Tongue (tissue), 3 donors: ENCODE measurements at places on chromosomes 12 and 14.

DNA sequence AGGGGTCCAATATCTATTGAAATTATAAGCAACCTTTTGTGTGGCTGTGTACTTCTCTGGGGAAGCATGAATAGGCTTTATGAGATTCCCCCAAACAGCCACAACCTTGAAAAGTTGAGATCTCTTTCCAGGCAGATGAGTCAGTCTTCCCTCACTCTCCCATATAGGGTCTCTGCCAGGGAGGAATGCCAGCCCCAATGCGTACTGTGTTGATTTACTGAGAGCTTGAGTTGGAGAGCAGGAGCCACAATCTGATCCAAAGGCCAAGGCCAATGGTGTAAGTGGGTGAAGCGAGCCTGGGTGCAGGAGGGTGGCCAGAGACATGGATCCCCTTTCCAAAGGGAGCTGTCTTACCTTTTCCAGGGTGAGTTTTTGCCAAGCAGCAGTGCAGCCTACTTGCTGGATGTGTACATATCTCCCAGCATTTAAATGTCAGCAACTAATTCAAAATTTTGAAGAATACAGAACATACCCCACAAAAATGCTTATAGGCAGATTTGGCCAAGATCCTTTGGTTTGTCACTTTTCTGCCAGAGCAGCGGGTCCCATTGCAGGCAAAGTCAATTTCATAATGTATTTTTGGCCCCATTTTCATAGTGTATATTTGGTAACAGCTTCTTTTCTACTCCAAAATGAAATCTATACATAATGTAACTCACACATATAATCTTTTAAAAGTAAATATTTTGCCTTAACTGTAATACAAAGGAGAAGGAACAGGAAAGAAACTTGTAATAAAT, 88.2 kb downstream of the TBC1D30 start:
- peak; percentile 30 for DNase-seq

DNA sequence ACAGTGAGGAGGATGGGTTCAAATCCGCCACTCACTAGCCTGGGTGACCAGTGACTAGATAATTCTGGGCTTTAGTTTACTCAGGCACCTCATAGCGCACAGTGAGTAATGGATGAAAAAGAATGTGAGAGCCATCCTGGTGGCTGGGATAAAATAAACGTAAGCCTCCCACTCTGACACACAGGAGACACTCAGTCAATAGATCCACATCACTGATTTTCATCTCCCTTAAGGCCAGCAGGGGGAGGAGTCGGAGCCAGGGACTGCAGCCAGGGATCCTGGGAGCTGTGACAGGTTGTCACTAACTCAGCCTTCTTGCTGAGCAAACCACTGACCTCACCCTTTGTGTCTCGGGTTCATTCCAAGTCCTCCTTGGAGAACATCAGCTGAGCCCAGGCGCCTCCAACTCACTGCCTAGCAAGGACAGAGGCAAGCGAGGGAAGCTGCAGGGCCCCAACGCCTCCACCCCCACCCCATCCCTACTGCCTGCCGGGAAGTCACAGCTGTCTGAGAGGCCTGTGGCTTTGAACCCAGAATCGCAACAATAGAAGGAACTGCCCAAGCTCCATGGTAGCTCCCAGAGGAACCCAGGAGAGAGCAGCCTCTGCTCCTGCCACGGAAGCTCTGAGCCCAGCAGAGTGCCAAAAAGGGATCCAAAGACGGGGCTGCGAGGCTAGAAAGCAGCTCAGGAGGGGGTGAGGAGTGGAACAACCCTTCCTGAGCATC, 30.7 kb downstream of the PXN start:
- peak; percentile 93 for DNase-seq

- DNase-seq: peak; percentile 87
These were observed 150.9 kb downstream of the ANO2 start for GRCh38 chr12:5794156-5794555.

GRCh38 chr12:92408072-92408900, 262.6 kb upstream of the BTG1 start:
- no peak for DNase-seq

DNA sequence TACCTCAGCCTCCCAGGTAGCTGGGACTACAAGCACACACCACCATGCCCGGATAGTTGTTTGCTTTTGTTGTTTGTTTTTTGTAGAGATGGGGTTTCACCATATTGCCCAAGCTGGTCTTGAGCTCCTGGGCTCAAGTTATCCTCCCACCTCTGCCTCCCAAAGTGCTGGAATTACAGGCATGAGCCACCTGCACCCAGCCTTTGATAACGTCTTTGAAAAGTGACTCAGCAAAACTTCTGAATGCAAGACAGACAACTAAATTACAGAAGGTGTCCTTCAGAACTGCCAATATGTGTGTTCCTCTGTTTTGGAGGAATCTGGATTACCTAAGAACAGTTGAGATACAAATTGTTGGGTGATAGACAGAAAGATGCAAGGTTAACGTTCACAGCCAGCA, 99.8 kb downstream of the ESR2 start:
- DNase-seq: no peak

GRCh38 chr12:73815072-73815645, 722.5 kb upstream of the ATXN7L3B start:
- DNase-seq: no peak

DNA sequence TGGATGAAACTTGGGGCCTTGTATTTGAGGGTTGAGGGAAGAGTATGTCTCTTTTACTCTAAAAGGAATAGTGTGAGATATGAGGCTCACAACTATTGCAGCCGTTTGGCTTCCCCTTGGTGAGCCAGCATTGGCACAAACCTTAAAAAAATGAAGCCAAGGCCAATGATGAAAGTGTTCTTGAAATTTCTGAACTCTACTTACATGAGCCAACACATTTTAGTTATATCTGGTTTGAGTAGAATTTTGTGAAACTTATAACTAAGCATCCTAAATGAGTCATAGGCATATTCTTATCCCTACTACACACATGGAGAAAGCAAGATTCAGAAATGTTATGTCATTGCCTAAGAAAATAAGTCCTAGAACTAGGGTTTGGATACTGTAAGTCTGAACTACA, 55.3 kb upstream of the ACSS3 start:
- no peak for DNase-seq

- DNase-seq: no peak
These were observed 128.4 kb downstream of the FOXA1 start for GRCh38 chr14:37466623-37467088.

- DNase-seq: no peak
These were observed 116.0 kb downstream of the CACNA1C start for GRCh38 chr12:2168808-2169207.

DNA sequence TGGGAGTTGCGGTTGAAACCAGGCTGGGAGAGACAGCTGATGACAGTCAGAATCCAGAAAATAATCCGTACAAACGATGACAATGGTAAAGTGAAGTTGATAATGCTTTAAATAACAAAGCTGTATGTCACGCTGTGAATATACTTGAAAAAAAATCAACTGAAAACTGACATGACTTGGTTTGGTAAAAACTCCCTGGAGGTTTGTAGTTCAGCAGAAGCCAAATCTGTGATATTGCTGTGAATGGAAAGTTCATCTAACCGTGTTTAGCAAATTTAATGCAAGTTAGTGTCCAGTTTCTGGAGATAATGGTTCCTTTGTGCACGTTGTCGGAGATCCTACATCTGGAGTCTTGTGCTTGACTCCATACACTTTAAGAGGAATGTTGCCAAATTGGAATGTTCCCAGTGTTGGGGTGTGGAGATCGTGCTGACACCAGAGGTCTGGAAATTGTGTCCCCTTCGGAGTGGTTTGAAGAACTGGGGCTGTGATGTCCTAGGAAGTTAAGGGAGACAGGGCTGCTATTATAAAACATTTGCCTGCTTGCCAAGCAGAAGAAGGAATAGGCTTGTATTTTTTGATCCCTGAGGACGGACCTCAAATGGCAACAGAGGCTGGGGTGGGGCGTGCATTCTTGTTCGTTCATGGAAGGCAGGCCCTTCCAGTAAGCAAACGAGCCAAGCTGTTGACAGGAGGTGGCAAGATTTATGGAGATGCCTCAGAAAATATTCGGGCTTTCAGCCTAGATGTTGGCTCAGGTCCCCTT, 30.6 kb downstream of the PPFIBP1 start:
- peak; percentile 96 for DNase-seq

GRCh38 chr12:10595881-10596280, 17.5 kb downstream of the MAGOHB start:
- no peak for DNase-seq

DNA sequence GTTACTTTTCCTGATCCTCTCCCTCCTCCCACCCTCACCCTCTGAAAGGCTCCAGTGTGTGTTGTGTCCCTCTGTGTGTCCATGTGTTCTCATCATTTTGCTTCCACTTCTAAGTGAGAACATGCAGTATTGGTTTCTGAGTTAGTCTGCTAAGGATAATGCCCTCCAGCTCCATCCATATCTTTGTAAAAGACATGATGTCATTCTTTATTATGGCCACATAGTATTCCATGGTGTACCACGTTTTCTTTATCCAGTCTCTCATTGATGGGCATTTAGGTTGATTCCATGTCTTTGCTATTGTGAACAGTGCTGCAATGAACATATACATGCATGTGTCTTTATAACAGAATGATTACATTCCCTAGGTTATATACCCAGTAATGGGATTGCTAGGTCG, 51.9 kb upstream of the BBS10 start:
- no peak for DNase-seq

GRCh38 chr14:71745072-71745471, 187.2 kb upstream of the RGS6 start:
- DNase-seq: no peak

DNA sequence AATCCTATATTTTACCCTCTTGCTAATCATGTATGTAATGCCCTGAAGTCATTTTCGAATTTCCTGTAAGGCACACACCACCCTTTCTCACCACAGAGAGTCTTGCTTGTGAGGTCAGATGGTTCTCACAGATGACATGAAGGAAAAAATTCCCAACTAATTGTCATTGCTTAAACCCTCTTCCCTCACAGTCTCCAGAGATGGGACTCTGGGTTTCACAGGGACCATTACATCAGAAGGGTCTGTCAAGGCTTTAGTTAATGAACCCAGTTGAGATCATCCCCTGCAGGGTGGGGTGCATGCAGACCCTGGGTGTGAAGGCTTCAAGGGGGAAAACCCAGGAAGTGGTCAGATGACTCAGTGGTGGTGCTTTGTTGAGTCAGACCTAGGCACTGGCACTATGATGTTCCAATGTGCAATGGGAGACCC, 229.6 kb downstream of the BCAT1 start:
- DNase-seq: no peak

DNA sequence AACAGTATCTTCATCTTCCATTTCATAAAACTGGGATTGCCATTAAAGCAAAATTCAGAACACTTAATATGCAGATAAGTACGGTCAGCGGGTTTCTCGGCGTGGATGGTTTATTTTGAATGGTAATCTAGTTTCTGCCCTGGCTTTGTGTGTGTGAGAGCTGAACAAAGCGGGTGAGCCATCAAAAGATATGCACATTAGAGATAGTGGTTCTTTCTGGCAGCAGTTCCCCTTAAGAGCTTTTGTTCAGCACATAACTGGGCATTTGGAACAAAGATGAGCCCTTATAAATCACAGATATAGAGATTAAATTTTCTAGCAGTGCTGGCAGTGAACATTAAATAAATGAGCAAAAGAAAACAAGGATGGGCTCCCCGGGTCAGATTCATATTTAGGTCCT, 207.5 kb downstream of the CALM1 start:
- no peak for DNase-seq

DNA sequence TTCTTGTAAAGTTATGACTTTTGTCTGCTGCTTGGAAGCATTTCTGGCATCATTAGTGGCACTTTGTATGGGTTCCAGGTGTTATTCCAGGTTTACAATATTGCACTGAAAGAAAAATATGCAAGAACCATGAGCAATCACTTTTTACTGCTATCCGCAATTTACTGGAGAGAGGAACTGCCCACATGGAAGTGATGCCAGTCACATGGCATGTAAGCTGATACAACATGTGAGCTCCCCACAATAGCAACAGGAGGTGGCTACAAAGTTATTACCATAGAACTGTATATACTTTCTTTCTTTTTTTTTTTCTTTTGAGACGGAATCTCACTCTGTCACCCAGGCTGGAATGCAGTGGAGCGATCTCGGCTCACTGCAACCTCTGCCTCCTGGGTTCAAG, 1012.1 kb downstream of the BCL11B start:
- peak; percentile 49 for DNase-seq

GRCh38 chr14:39459795-39460478, 27.7 kb upstream of the FBXO33 start:
- DNase-seq: no peak

- peak; percentile 90 for DNase-seq
These were observed 286.7 kb downstream of the ZFP36L1 start for GRCh38 chr14:68506021-68506644.

- DNase-seq: no peak
These were observed 121.7 kb downstream of the CCER1 start for GRCh38 chr12:90833228-90833627.

- no peak for DNase-seq
These were observed 150.6 kb downstream of the ADCK1 start for GRCh38 chr14:77950371-77951063.

DNA sequence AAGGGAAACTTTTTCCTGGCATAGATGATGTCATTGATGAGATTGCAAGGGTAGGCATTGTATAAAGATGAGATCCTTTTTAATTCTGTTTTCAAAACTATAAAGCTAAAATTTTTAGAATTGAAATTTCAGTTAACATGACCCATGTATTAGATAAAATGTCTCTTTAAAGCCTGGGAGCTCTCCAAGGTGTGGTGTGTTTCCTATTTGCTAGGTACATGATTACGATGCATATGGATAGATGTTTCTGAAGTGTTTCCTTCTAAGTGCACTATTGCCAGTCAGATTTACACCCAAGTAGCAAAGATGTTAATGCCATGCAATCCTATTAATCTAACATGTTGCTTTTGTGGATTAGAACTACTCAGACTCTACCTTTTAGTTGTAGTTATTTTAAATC, 834.7 kb downstream of the DIO2 start:
- no peak for DNase-seq

DNA sequence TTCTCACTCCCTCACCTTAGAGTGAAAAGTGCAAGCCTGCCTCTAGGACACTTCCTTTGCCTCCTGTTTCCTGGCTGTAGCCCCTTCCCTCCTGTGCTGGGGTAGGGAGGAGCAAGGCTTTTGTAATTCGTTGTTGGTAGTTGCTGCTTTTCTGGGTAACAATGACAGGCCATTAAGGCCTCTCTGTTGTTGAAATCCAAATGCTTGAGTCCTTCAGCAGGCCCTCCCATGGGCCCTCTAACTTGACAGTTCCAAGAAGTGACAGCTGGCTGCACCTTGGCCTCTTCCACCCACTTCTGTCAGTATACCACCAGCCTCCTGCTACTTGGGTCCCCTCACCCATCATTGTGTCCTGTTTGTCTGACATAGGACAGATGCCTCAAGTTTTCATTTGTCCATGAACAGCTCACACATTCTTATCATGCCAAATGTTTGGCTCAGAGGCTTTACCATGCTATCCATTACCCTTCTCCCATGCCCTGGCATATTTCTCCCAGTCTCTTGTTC, 103.7 kb upstream of the PDE3A start:
- peak; percentile 59 for DNase-seq

GRCh38 chr12:127640181-127640886, 626.6 kb upstream of the TMEM132C start:
- DNase-seq: peak; percentile 25

GRCh38 chr12:70644861-70645260, 7.6 kb upstream of the PTPRB start:
- DNase-seq: no peak
